Motor neuron (in vitro differentiated cells): ENCODE measurements at places on chromosomes 3 and 15. TPM values are rescaled to one million over a fixed set of nuclear protein-coding genes. Genes with fewer than 3 reads are reported as not detected.

PLA2G4F gene
- 0.56 and 1.8 TPM in 2 replicates for total RNA-seq

SPATA12 gene
- 0.11 and 0.50 TPM in 2 replicates for total RNA-seq

KIF23 gene
- 35.4 and 35.6 TPM in 2 replicates for total RNA-seq

SLC22A14 gene
- total RNA-seq = 0.41 and 0.55 TPM in 2 replicates

DNAJA4 gene
- total RNA-seq = 1.0 and 1.2 TPM in 2 replicates

MESP1 gene
- 1.1 and 2.1 TPM in 2 replicates for total RNA-seq

CAMK2N2 gene
- 0.85 TPM in 1 of 2 replicates, not detected in the other for total RNA-seq

UNC13C gene
- not detected in 2 replicates for total RNA-seq

ERICH6 gene
- 0.23 and 0.25 TPM in 2 replicates for total RNA-seq

WDR93 gene
- 0.27 TPM in 2 replicates for total RNA-seq

TMC3 gene
- total RNA-seq = 0.35 TPM in 1 of 2 replicates, not detected in the other

- ATAC-seq = no peak
Measured at GRCh38 chr15:29756358-29757267, 65.7 kb downstream of the TJP1 start.

GRCh38 chr15:92519709-92520108 is 126.0 kb downstream of the ST8SIA2 start:
- no peak for ATAC-seq

GRCh38 chr15:42056934-42057798 is 36.3 kb upstream of the PLA2G4E start:
- ATAC-seq = peak; percentile 97

DNA sequence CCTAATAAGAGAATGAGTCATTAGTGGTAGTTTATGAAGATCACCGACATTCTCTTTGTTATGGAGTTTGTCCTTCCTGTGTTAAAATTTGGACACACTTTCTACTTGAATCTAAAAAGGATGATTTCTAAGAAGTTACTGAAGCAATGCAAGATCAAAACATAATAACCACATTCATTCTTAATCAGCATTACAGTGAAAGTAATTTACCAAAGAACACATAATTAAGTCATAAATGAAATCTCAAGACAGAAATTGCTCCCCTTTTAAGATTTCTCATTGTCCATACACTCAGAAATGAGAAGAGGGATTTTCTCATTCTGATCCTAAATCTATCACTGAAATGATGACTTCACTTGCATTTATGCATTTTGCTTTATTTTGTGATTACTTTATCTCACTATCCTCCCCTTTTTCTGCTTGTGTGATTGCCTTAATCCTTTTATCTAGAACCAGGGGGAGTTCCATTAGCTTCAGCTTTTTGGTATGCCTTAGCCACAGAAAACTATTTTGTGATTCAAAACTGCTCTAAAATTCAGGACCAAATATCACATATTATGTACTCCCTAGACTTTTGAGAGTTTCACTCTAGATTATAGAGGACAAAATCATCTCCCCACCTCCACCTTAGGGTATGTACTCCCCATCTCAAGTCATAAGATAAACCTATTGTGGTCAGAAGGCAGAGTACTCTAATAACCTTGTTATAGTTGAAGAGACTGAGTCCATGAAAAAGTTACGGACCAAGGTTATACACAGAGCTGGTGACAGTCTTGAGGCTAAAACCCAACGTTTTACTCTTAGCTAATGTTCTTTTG is 817.6 kb upstream of the CFAP20DC start:
- ATAC-seq = no peak

DNA sequence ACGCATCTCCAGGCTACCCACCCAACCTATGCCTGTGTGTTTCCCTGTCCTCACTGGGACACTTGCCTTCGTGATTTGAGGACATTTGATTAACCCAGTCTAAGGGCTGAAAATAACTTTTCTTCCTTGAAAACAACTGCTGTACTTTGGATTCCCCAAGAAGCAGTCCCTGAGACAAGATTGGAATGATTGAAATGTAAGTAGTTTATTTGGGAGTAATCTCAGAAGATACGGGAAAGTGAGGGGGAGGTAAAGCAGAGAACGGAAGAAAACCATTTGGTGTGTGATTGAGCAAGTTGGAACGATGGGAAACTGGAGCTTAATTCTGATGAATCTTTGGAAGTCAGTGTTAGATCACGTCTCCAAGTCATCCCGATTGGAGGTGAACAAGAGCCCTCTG is 143.8 kb upstream of the LMCD1 start:
- no peak for ATAC-seq

DNA sequence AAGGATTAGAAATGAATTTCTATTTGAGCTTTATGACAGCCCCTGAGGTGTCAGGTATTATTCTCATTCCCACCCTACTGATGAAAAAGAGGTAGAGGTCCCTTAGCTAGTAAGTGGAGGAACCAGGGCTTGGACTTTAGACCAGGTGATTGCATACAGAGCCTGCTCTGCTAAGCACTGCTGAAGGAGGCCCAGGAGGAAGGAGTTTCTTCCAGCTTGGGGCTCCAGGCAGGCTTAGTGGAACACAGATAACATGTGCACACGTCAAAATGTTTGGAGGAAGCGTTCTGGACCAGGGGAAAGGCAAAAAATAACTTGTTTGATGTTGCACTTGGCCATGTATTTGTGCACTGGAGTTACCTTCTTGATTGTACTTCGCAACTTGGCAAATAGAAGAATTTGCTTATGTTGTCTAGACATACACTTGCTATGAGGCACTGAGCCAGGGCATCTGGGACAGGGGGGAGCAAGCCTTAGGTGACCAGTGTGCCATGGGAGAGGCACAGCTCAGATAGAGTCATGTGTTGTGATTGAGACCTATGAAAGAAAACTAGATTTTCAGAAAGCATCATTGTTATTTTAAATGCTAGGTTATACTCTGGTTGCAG is 22.4 kb downstream of the IFT122 start:
- ATAC-seq = no peak

DNA sequence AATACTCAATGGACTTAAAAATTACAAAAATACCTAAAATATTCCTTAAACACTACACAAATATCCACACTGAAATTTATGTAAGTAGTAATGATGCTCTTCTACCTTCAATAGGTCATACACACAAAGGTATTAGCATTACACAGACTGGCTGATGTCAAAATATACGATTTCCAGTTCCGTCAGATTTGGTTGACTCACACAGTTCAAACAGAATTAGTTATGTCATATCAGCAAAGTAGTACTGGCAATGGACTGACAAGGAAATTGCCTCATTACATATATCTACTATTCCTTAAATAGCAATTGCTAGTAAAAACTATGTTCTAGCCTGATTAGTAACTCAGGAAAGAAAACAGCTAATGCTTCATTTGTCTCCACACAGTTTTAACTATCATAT is 70.8 kb downstream of the ADAM10 start:
- no peak for ATAC-seq

DNA sequence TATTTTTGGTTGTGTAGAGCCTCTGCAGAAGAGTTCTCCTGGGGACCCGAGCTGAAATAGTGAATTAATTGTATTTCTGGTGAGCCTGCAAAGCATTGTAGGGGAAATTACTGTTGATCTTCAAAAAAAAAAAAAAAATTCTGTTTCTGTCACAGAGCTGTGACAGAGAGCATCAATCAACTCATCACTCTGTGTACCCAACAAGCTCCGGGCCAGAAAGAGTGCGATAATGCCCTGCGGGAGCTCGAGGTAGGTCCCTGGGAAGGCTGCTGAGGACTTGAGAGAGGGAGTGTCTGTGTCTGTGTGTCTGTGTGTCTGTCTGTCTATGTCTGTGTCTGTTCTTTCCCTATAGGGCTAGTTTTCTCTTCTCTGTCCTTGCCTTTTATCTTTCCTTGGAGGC is 294.4 kb upstream of the TPM1 start:
- no peak for ATAC-seq

GRCh38 chr15:75188499-75188898 is 13.2 kb upstream of the C15orf39 start:
- no peak for ATAC-seq

- ATAC-seq = no peak
Measured at GRCh38 chr3:184874709-184875644, 63.0 kb downstream of the VPS8 start.

DNA sequence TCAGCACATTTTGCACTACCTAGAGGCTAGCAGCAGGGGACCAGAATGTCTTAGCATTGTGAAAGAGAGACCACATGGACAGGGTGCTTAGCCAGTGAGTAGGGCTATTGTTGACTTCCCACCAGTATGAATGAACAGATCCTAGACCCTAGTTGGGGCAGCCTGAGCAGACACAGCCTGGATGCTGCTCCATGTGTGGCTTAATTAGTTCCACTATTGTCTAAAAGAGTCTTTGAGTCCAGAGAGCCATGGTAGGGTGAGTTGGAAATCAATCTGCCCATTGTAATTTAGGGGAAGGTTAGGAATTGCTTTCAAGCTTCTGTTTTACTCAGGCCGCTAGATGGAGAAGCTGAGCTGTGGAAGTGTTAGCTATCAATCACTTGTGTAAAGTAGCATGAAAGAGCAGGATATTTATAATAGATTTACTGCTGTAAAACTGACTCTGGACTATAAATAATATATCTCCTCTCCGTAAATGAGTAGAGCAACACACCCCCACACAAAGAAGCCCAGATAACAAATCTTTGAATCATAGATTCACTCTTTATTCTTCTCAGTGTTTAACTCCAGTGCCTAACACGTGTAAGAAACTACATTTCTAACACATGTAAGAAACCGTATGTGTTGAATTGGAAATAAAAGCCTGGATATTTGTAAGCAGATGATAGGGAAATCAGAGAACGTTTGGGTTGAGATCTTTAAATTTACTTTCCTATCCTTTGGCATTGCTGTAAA is 4.1 kb upstream of the GCSAM start:
- peak; percentile 60 for ATAC-seq

GRCh38 chr15:57675481-57676181 is 30.9 kb upstream of the POLR2M start:
- no peak for ATAC-seq

GRCh38 chr15:66240240-66240794 is 13.2 kb downstream of the MEGF11 start:
- no peak for ATAC-seq

DNA sequence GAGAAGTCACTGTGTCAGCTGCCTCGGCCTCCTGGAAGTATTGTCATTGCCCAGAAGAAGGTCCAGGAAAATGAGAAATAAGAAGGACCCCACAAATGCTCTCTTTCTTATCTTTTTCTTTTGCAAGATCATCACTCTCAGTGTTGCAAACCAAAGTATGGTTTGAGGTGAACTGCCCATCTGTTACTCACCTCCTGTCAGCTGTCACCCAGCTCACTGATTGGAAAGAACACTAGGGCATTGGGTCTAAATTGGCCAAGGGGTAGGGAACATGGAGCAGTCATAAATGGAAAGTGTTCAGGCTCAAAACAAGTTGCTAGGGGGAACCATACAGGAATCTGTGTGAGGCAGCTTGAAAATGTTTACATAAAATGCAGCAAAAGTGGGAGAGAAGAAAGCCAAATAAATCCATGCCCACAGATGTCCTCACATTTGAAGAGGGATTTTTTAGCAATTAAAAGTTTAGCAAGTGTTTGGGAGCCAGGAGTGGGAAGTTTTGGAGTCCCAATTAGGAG is 431.2 kb upstream of the THBS1 start:
- no peak for ATAC-seq

- ATAC-seq = no peak
Measured at GRCh38 chr3:107958146-107958545, 132.7 kb downstream of the CD47 start.

GRCh38 chr3:56879436-56880215 is 77.9 kb upstream of the ARHGEF3 start:
- no peak for ATAC-seq

DNA sequence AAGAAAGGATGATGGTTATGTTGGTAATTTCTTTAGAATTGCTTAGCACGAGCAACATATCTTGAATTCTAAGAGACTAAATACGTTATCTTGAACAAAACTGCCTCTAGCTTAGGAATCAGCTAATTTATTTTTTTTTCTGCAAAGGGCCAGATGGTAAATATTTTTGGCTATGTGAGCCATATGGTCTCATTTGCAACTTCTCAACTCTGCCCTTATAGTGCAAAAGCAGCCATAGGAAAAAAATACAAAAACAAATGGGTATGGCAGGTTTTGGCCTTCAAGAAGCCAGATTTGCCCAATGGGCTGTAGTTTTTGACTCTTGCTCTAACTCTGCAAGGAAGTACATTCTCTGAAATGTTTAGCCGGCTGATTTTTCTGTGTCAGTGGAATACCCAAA is 11.9 kb downstream of the OXSM start:
- no peak for ATAC-seq

- no peak for ATAC-seq
Measured at GRCh38 chr3:196357905-196358304, 19.7 kb upstream of the TM4SF19 start.

- ATAC-seq = no peak
Measured at GRCh38 chr3:171116824-171117395, 90.4 kb upstream of the SLC2A2 start.

DNA sequence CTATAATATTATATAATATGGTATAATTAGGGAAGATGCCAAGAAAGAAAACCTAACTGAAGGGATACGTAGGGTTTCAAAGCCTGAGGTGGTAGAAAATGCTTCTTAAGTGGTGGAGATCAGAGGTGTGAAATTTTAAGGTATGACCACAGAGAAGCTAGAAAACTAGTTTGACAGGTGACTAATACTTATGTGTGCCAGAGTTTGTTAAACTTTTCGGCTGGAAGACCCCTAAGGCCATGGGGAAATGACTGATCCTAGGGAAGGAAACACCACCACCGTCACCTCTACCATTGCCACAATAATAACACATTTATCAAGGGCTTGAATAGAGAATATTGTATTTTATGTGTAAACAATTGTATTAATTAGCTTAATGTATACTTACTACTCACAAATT is 261.4 kb upstream of the GBE1 start:
- no peak for ATAC-seq

DNA sequence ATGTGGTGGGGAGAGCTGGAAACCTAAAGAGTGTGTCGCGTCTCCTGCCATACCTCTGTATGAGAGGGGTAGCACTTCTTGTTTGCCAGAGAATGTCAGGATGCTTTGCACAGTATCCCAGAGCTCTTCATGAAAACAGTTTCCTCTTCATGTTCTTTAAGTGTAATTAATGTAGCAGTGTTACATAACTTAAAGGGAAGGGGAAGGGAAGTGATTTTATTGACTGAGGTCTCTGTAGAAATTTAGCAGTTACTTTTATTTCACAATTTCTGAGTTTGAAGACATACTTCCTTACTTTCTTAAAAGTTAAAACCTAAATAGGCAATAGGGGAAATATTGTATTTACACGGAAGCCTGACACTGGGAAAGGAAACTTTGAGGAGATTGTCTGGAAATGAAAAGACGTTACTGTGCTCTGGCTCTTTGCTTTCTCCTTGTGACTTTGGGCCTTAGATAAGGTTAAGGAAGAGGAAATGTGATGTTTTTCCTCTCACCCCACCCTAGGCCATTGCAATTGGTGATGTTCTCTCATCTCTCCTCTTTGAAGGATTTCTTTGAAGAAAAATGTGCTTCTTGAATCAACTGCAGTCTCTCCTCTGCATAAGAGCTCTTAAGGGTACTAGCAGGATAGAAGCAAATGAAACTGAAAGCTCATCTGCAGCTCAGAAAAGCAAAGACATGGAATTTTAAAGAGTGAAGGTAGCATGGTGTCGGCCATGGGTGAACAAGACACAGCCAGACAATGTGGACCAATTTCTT is 6.0 kb downstream of the NXPE3 start:
- no peak for ATAC-seq
